A172 (cell line): ENCODE measurements at places on chromosomes 4 and X. TPM values are rescaled to one million over a fixed set of nuclear protein-coding genes. Genes with fewer than 3 reads are reported as not detected.

- DNase-seq = no peak
Observed at GRCh38 chrX:28016823-28017222, 35.6 kb upstream of the DCAF8L1 start.

DNA sequence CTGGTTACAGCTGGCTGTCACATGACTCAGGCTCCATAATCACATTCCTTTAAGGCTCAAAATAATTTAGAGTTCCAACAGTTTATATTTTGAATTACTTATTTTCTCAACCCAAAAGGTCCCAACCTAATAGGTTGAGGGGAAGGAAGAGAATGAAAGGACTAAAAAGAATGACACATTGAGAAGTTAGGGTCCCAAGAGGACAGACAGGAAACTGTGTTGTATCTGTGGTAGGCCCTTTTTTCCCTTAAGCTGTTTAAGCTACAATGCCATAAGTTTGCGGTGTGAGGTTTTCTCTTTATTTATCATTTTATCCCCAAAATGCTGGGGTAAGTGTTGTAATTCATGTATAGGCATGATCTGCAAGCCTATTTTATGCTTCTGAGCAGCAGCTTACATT is 290.2 kb downstream of the ZNF674 start:
- no peak for DNase-seq

GRCh38 chr4:3285558-3286334 is 7.1 kb upstream of the RGS12 start:
- peak; percentile 46 for DNase-seq

- no peak for DNase-seq
Observed at GRCh38 chrX:124269881-124270280, 62.6 kb upstream of the TEX13D start.

DNA sequence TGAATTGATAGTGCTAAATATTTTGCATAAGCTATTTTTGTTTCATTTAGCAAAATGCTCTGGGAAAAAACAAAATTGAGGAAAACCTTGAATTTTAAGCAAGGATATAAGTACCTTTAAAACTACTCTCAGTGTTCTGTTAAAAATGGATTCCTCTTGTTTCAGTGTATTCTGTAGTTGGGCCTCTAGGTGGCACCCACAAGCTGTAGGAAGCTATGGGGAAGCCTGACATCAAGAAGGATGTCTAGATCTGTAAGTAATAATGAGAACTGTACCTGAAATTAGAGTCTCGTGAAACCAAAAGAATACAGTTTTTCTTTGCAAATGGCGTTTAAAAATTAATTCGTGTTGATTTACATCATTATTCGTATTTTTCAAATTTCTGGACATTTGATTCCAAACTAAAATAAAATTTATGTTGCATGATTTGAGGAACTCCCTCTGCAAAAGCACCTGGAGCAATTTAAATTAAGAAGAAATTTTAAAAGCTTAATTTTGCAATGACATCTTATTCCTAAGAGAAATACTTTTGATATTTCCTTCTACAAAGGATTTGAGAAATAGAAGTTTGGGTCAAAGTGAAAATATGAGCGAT is 51.2 kb downstream of the TMPRSS11E start:
- peak; percentile 31 for DNase-seq

- DNase-seq = no peak
Observed at GRCh38 chr4:171279131-171279530, 534.1 kb upstream of the GALNTL6 start.

GRCh38 chr4:140157341-140157740 is 3.4 kb upstream of the MAML3 start:
- no peak for DNase-seq

DNA sequence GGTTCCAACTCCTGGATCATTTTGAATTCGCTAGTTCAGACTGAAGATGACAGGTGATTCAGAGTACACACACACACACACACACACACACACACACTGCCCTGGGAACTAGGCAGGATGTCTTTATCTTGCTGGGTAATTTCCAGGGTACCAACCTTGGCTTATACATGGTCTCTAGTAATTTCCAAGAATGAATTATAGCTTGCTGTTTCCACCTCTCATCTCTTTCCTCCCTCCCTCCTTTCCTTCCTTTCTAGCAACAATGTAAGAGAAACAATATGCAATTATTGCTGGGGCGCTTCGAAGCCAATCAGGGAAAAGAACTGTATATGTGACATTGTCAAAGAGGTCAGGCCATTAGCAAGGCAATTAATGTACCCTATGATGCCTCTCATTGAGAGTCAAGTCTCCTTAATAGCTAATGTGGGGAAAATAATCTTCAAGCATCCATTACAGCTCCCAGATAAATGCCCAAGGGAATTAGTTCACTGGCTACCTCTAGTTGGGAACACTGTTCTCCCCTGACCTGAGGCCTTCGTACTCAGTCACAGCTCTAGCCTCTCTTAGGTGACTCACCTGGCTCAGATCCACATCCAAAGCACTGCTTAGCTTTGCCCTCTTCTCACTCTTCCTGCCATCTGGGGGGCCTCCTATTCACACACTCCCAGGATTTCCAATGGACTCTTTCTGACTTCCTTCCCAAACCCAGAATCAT is 311.5 kb downstream of the PPP1R2C start:
- peak; percentile 3 for DNase-seq

GRCh38 chrX:139844163-139844562 is 88.7 kb downstream of the ATP11C start:
- DNase-seq = no peak

DNA sequence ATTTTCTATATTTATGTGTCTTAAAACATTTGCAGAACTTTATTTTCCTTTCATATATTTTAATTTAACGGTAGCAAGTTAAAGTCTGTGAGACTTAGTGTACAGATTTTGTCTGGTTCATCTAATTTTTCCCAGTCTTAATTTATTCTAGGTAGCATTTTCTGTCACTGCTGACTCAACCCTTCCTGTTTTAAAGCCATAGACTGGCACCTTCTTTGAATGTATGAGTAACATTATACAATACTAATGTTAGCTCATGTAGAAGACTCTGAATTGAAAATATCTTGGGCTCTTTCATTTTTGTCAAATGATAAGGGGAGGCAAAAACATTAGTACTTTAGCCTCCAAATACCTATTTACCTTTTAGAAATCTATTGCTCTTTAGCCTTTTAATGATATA is 43.6 kb downstream of the BLTP1 start:
- DNase-seq = no peak

GRCh38 chr4:15958562-15958961 is 4.4 kb downstream of the FGFBP2 start:
- no peak for DNase-seq

GRCh38 chrX:39309018-39309635 is 507.9 kb downstream of the MID1IP1 start:
- DNase-seq = peak; percentile 29

- DNase-seq = no peak
Observed at GRCh38 chrX:4484266-4484665, 770.8 kb upstream of the PRKX start.

- no peak for DNase-seq
Observed at GRCh38 chr4:107220976-107221375, 184.9 kb upstream of the DKK2 start.

GRCh38 chr4:165402375-165402774 is 23.6 kb downstream of the CPE start:
- no peak for DNase-seq

DNA sequence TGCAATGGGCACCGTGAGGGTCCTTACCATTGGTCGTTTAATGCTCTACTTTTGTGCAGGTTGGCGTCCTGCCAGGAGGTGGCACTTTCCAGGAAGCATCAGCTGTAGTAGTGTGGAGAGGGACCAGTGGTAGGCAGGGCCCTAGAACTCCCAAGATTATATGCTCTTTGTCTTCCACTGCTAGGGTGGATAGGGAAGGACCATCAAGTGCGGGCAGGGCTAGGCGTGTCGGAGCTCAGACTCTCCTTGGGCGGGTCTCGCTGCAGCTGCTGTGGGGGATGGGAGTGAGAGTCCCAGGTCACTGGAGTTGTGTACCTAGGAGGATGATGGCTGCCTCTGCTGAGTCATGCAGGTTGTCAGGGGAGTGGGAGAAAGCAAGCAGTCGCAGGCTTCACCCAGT is 134.7 kb downstream of the KLF8 start:
- no peak for DNase-seq

DNA sequence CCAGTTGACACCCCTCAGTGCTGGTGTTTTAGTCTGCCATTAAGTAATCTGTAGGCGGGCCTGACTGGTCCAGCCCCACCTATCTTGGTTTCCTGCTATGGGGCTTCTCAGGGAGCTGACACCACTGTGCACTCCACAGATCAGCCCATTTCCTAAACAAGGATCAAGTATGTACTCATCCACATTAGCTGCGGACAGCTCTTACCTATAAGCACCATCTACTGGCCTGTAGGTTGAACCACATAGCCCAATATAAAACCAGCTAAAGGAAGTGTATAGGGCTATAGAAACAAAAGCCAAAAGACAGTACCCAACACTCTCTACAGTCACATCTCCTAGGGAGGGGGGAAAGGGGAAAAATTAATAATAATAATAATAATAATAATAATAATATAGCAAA is 353.5 kb upstream of the CXorf51B start:
- no peak for DNase-seq

GRCh38 chr4:140559696-140560095 is 9.1 kb downstream of the UCP1 start:
- no peak for DNase-seq

GRCh38 chrX:70754169-70754848 is 154.2 kb downstream of the TEX11 start:
- DNase-seq = no peak

- no peak for DNase-seq
Observed at GRCh38 chrX:21802054-21802670, 37.3 kb upstream of the MBTPS2 start.

- no peak for DNase-seq
Observed at GRCh38 chr4:159481936-159482335, 379.1 kb downstream of the RAPGEF2 start.

- no peak for DNase-seq
Observed at GRCh38 chr4:25002681-25003080, 28.1 kb downstream of the LGI2 start.

DNA sequence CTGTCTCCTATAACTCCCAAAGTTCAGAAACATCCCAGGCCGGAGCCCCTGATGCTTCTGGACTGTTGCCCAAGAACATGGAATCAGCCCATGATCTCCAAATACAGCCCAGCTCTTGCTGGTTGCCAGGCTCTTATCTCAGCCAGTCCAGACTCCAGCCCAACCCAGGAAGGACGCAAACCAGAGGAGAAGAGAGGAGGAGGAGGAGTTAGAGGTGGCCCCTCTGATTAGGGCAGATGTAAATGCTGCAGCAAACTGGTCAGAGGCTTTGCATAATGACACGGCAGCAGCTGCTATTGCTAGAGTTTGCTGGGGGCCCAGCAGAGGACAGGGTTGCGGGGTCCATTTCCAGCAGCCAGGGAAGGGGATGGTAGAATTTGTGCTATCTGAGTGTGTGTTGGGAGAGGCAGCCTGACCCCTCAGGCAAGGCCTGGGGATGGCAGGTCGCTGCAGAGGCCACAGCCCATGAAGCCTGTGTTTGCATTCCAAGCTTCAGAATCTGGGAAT is 4.2 kb upstream of the OTUD5 start:
- DNase-seq = no peak

Gene ANOS1
- 0.24 and 1.2 TPM in 2 replicates for total RNA-seq

Gene GNL3L
- total RNA-seq = 47.1 and 51.1 TPM in 2 replicates

Gene RTL9
- total RNA-seq = 0.02 and 0.03 TPM in 2 replicates

Gene VMA21
- total RNA-seq = 140 and 142 TPM in 2 replicates

Gene NSUN7
- total RNA-seq = 1.2 and 2.1 TPM in 2 replicates

Gene XG
- total RNA-seq = not detected in 2 replicates

Gene ZNF182
- 3.6 and 4.2 TPM in 2 replicates for total RNA-seq
